CD4-positive, alpha-beta memory T cell (primary cell): ENCODE measurements at places on chromosomes 7 and 10.

GRCh38 chr10:103820101-103821062, 35.0 kb downstream of the SH3PXD2A start:
- no peak for DNase-seq

- no peak for DNase-seq
Observed at GRCh38 chr7:32564542-32564941, 69.3 kb downstream of the AVL9 start.

GRCh38 chr7:14590206-14590605, 312.3 kb downstream of the DGKB start:
- DNase-seq: no peak

GRCh38 chr7:27179503-27180430, 5.3 kb downstream of the HOXA11 start:
- DNase-seq: no peak

DNA sequence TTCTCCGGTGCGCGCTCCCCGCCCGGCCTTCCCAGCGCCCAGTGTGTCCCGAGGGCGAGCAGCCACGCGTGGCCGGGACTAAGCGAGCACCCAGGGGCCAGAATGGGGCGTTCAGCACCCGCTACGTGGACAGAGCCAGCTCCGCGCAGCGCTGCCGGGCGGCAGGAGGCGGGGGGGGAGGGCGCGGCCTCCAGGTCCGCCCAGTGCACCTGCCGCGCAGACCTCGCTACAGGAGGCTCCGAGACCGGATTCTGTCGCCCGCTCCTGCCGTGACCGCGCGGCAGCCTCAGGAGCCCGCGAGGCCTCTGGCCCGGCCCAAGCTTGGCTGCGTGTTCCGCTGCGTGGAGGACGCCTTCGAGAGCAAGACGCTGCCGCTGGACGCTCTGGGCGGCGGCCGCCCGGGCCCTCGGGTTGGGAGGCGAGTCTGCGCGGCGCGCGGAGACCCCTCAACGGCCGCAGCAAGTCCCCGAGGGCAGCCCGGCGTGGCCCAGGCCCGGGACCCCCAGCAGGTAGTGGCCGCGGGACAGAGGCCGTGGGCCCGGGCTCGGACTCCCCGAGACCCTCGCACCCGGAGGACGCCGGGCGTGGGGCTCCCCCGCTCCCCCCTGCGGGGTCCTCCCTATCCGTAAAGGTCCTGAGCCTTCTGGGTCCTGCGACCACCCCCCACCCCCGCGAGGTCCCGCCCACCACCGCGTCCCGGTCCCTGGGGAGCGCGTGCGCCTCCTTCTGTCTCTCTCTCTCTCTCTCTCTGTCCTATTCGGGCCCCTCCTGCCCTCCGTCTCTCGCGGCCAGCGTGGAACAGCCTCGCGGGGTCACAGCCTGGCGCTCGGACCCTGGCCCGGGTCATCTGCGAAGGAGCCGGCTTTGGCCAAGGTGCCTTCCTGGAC, 904 bp upstream of the DPYSL4 start:
- peak; percentile 58 for DNase-seq

- no peak for DNase-seq
Observed at GRCh38 chr10:86699991-86700840, 31.9 kb downstream of the LDB3 start.

DNA sequence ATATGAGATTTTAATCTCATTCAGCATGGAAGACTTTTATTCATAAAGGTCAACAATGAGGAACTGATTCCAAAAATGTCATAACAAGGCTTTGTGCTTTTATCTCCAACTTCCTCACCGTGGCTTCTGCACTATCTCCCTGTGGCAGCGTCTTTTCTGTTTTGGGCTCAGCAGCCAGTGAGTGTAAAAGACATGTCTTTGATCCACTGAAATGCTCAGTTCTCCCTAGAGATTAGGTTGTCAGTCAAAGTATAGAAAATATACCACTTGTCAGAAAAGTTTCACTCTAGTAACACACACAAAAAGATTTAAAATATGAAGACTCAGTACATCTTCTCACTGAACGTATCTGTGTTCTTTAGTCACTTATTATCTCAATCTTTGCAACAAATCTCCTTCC, 901.8 kb upstream of the ZWINT start:
- DNase-seq: no peak

- no peak for DNase-seq
Observed at GRCh38 chr10:88118729-88119128, 255.3 kb downstream of the PTEN start.

GRCh38 chr7:39720586-39720985, 97.2 kb downstream of the RALA start:
- DNase-seq: no peak

DNA sequence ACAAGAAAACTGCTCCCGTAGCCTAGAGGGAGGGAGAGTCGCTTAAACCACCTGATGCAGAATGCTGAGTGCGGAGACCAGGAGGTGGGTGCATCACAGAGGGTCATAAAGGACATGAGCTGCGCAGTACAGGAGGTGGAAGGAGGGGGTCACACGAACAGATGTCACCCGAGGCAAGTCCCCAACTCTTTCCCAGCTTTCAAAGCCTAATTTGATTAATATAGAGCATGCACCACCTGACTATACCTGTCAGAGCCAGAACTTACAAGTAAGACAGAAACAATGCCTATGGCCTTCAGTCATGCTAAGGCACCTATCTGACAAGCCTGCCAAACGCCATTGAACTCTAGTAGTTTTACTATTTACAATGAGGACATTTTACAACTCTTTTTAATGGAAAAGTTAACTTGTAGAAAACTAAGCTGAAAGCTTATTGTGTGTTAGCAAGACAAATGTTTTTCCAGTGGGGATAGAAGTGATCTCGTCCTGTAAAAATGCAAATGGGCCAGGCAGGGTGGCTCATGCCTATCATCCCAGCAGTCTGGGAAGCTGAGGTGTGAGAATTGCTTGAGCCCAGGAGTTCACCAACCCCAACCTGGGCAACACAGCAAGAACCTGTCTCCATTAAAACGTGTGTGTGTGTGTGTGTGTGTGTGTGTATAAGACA, 1.1 kb upstream of the VOPP1 start:
- DNase-seq: no peak

DNA sequence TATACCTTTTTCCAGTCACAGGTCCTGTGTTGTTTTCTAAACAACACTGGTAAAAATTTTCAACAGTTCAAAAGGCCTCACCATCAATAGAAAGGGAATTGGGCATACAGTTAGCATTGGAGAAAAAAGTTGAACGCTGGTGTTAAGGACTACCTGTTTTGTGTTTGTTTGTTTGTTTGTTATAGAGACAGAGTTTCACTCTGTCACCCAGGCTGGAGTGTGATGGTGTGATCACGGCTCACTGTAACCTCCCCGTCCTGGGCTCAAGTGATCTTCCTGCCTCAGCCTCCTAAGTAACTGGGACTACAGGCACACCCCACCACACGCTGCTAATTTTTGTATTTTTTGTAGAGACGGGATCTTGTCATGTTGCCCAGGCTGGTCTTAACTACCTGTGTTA, 306.1 kb downstream of the PRPF18 start:
- no peak for DNase-seq

GRCh38 chr10:55287346-55287745, 486.3 kb upstream of the PCDH15 start:
- DNase-seq: no peak

DNA sequence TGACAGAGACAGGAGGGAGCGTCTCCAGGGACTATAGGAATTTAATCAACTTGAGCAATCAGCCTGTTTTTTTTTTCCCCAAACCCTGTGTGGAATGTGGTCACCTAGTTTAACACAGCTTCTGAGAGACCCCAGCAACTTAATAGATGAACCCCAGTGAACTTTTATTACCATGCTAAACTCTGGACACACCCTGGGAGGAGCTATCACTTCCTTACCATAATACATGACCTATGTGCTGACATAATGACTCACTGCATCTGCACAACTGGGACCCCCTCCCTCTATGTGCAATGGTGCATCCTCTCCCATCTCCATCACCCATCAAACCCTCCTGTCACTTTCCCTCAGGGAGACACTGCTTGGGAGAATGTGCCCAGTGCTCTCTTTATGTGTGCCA, 83.7 kb downstream of the EPC1 start:
- DNase-seq: no peak

GRCh38 chr10:60731134-60731885, 47.0 kb upstream of the CDK1 start:
- DNase-seq: peak; percentile 46

DNA sequence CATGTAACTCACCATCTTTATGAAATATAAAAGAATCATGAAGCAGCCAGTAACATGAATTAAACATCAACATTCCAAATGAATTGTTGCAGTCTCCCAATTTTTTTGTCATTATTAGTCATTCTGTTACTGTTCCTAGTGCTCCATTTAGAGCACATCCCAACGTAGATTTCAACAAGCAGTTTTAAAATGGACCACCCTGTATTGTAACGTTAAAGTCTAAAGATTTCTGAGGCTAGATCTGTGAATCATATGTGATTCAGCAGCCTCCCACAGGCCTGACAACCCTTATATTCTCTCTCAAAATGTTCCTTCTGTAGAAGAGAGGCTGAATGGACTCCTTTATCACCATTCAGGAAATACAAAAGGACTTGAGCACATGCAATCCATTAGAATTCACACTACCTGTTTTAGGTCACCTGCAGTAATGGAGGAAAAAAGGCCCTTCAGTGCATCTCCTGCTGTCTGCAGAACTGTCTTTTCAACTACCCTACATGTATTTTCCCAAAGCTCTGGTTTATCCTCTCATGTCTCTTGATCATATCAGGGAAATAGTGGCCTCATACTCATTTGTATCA, 81.4 kb downstream of the CACNA2D1 start:
- DNase-seq: no peak

DNA sequence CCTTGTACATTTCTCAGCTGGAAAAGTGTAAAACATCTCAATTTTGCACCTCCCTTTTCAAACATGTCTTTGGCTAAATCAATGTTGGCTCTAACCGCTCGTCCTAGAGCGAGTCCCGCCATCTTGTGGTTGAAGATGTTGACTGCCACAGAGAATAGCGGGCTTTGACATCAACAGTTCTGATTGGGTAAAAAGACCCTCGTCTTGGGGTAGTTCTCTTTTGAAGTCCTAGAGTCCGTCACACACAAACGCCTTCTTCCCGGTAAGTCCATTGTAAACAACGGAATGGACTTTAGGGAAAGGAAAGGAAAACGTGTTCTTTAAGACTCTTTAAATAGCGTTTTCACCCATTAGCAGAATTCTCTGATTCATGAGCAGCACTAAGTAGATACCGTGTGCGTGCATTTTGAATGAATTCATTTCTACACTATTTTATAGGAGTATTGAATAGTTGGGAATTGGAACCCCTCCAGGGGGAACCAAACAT, 452 bp upstream of the RPP30 start:
- DNase-seq: peak; percentile 50
